ENCODE measurements at places on chromosomes 1 and 21.

- DNase-seq: no peak
Observed at GRCh38 chr1:245310571-245311531, 156.1 kb downstream of the KIF26B start.

GRCh38 chr1:174858301-174858700, 141.4 kb upstream of the CACYBP start:
- no peak for DNase-seq

DNA sequence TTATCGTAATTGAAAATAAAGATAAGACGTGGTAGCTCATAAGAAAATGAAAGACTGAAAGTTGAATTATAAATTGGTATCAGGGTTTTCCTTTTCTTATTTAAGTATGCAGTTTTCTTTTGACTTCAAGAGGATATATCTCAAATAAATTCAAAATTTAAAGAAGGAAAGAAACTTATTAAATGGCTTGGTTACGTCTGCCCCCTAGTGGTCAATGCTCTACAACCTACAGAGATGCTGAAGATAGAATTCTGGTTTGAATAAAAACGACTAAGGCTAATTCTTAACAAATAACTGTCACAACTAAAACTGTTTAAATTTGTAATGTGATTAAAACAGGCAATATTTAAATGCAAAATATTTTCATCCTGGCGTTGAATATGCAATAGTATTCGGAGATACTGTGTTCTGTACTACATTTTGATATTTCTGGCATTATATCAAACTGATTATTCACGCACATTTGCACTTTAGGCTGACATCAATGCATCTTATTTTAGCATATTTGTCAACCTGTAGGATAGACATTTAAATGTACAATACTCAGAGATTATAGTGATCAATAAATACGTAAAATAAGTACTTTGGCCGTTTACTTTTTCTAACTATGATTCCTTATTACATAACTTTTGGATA, 26.8 kb downstream of the IFI44 start:
- peak; percentile 37 for DNase-seq

DNA sequence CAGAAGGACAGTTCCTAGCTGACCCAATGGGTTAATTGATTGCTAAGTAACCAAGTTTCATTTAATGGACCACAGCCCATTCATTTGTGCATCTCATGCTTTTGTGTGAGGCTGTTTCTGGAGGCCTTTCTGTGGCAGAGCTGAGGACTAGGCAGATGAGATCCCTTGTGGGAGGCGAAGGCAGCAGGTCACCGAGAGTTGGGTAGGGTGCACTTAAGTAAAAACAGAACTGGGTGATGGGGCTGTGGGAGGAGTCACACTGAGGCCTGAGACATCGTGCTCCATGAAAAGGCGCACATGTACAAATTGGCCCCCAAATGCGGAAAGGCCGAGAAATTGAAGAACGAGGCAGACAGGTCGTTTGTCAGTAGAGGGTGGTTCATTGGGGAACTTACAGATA, 60.9 kb downstream of the S100B start:
- DNase-seq: no peak

GRCh38 chr1:205026181-205026580, 16.8 kb upstream of the CNTN2 start:
- no peak for DNase-seq

DNA sequence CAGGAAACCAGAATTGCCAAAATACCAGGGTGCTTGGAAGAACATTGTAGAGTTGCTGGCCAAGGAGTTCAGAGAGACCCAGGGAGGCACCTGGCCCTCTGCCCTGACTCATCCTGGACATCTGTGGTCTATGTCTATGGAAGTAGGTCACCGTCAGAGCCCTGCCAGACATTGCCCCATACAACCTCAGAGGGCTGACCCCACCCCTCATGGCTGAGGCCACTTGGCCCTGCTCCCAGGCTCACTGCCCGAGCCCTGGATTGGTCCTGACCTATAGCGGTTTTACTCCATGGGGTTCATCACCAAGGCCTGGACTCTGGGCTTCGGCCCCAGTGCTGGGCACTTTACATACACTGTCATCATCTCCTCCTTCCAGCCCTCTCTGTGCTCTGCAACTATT, 233.1 kb downstream of the PTPRU start:
- no peak for DNase-seq

GRCh38 chr1:204267191-204267601, 53.4 kb upstream of the GOLT1A start:
- no peak for DNase-seq

GRCh38 chr1:154969860-154970452, 591 bp downstream of the SHC1 start:
- DNase-seq: no peak

GRCh38 chr21:45420061-45421041, 15.4 kb downstream of the COL18A1 start:
- DNase-seq: no peak

DNA sequence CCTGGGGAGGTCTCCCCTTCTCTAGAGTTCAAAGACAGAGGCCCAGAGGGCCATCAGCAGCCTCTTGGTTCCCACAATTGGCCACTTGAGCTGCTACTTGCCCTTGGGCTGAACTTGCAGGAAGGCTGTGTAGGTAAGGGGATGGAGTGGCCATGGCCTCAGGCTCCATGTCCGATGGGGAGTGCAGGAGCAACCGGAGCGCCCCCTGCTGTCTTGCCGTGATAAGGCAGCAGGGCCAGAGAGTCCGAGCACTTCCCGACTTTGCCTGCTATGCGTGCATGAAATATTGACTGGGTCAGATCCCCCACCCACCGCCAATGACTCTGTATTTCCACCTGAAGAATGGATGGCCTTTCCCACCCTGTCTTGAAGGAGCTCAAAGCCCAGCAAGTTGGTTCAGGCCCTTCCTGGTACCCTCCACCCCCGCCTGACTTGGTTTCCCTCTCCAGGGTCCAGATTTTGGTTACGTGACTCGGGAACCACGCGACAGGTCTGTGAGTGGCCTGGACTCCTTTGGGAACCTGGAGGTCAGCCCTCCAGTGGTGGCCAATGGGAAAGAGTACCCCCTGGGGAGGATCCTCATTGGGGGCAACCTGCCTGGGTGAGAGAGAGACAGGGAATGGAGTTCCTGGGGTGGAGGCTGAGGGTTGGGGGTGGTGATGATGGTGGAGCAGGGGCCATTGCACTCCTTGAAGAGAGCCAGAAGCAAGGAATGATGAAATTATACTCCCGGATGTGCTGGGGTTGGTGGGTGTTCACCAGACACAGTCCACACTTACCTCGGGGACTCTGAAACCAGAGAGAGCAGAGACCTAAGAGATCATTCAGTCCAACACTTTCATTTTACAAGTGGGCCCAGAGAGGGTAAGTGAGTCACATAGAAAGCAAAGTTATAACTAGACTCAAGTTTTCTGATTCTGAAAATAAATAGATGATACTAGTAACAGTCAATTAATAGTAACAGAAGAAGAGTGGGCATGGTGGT, 25.6 kb downstream of the PADI3 start:
- DNase-seq: no peak

- DNase-seq: no peak
Observed at GRCh38 chr21:24976238-24976637, 631.0 kb downstream of the MRPL39 start.

GRCh38 chr1:203185061-203185461, 1.4 kb downstream of the CHI3L1 start:
- DNase-seq: no peak

DNA sequence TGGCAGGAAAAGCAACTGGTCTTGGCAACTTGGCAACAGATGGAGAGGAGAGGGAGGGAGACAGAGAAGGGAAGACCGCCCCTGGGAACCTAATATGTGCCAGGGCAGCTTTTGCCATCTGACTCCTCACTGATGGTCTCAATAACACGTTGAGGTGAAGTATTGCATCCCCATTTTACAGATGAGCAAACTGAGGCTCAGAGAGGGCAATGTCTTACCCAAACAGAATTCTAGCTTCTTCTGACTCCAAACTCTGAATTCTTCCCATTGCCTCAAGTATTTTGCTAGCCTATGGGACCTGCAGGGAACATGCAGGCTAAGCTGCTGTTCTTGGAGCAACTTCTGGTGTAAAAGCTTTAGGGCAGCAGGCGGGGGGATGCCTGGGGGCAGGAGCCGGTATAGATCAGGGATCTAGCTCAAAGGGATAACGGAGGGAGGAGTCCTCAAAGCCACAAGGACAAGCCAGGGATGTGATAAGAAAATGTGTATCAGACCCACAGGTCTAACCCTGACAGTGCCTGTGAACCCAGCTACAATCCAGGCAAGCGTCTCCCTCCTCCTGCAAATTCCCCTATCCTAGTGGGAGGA, 7.2 kb upstream of the GUCA2A start:
- DNase-seq: no peak

DNA sequence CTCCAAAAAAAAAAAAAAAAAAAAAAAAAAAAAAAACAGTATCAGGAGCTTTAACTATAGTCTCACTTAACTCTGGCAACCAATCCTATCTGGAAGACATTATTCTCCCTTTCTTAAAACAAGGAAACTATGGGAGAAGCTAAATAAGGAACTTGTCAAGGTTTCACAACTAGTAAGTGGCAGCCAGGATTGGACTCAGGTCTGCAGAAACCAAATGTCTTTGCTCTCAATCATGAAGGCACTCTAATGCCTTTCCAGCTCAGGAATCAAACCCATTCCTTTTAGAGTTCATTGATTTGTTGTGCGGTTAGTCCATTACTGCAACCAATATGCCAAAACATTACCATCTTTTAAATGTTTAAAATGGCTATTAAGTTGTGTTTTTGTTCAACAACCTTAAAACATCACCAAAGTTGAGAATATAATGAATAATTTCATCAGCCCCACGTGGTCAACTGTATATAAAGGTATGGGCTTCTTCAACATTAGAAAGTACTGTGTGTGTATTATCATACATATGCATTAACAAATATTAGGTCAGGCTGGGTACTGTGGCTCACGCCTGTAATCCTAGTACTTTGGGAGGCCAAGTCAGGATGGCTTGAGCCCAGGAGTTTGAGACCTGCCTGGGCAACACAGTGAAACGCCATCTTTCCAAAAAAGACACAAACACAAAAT, 1.5 kb downstream of the EPRS1 start:
- DNase-seq: no peak

GRCh38 chr1:208052135-208052534, 141.2 kb upstream of the CD34 start:
- DNase-seq: no peak

All from T follicular helper cell (primary cell).